ENCODE measurements at places on chromosomes 2 and 18.

- no peak overlapping the region for H3K27ac ChIP-seq
- peaks cover 9% of the 10 kb centered on the region for H3K27me3 ChIP-seq
- no peak for DNase-seq
- H3K4me3 ChIP-seq, result no peak overlapping the region
- H3K36me3 ChIP-seq, result no peaks in the 10 kb centered on the region
These were observed 2.4 kb downstream of the SCYGR8 start for GRCh38 chr2:227748079-227748478.

- H3K27ac ChIP-seq, result no peak overlapping the region
- DNase-seq, result no peak
- no peaks in the 10 kb centered on the region for H3K36me3 ChIP-seq
- peaks cover 61% of the 10 kb centered on the region for H3K27me3 ChIP-seq
- H3K4me3 ChIP-seq, result no peak overlapping the region
These were observed 43.9 kb upstream of the RAB11FIP5 start for GRCh38 chr2:73156539-73157124.

GRCh38 chr2:39395313-39395712 is 41.8 kb downstream of the MAP4K3 start:
- H3K4me1 ChIP-seq, result peaks cover 27% of the 10 kb centered on the region
- DNase-seq, result no peak
- no peaks in the 10 kb centered on the region for H3K27me3 ChIP-seq
- H3K4me3 ChIP-seq, result no peak overlapping the region

GRCh38 chr2:65595630-65596029 is 163.2 kb upstream of the SPRED2 start:
- no peak overlapping the region for H3K4me3 ChIP-seq
- H3K27ac ChIP-seq, result no peak overlapping the region
- no peaks in the 10 kb centered on the region for H3K27me3 ChIP-seq
- no peak for DNase-seq
- H3K36me3 ChIP-seq, result no peaks in the 10 kb centered on the region

DNA sequence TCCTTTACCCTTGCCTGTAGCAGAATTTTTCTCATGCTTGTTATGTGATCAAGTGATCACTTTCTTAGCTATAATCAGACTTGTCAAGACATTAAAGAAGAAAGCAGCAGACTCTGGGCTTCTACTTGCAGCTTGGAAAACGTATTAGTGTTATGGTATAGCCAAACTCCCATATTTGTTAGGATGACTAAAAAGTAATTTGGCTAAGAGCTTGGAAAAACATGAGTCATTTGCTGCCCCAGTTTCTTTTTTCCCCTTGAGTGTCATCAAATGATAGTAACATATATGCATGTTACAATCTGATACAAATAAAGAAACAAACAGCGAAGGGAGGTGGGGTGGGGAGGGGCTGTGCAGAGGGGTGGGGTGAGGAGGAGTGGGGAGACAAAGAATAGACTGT is 155.5 kb downstream of the IKZF2 start:
- no peak for DNase-seq
- no peak overlapping the region for H3K4me3 ChIP-seq
- H3K4me1 ChIP-seq, result peaks cover 6% of the 10 kb centered on the region
- H3K36me3 ChIP-seq, result peaks cover 15% of the 10 kb centered on the region

DNA sequence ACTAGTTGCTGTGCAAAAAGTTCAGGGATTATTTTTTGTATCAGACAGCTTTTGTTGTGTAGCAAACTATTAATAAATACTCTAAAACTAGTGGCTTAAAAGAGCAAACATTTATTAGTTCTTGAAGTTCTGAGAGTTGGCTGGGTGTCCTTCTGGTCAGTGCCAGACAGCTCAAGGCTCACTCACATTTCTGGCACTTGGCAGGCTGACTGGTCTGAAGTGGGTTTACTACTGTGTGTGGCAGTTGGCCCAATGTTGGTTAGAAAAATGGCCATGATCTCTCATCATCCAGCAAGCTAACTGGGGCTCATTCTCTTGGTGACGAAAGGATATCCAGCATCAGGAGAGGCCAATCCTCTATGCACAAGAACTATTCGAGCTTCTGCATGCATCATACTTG is 71.4 kb upstream of the ZNF385B start:
- H3K4me1 ChIP-seq, result no peaks in the 10 kb centered on the region
- peaks cover 50% of the 10 kb centered on the region for H3K36me3 ChIP-seq
- H3K27ac ChIP-seq, result no peak overlapping the region
- no peaks in the 10 kb centered on the region for H3K27me3 ChIP-seq
- no peak overlapping the region for H3K4me3 ChIP-seq

GRCh38 chr2:30673127-30673526 is 134.1 kb downstream of the CAPN13 start:
- DNase-seq, result no peak
- H3K4me1 ChIP-seq, result no peaks in the 10 kb centered on the region
- no peaks in the 10 kb centered on the region for H3K27me3 ChIP-seq

DNA sequence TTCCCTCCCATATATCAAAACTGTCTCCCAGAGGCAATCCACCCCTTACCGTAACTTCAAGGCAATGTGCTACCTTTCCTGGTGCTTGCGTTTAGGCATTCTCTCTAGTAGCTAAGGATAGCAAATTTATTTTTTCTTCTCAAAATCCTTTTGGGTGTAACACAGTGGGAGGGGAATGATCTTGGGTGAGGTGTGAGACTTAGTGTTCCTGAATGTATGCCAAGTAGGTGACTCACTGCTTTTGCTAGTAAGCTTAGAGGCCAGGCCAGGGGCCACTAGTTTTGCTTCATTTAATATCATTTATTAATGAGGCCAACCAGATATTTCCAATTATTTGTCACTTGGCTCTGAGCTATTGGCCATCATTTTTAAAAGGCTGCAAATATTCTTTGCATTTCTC is 135.5 kb downstream of the NAPG start:
- no peaks in the 10 kb centered on the region for H3K36me3 ChIP-seq
- H3K4me3 ChIP-seq, result no peak overlapping the region
- H3K27ac ChIP-seq, result no peak overlapping the region

DNA sequence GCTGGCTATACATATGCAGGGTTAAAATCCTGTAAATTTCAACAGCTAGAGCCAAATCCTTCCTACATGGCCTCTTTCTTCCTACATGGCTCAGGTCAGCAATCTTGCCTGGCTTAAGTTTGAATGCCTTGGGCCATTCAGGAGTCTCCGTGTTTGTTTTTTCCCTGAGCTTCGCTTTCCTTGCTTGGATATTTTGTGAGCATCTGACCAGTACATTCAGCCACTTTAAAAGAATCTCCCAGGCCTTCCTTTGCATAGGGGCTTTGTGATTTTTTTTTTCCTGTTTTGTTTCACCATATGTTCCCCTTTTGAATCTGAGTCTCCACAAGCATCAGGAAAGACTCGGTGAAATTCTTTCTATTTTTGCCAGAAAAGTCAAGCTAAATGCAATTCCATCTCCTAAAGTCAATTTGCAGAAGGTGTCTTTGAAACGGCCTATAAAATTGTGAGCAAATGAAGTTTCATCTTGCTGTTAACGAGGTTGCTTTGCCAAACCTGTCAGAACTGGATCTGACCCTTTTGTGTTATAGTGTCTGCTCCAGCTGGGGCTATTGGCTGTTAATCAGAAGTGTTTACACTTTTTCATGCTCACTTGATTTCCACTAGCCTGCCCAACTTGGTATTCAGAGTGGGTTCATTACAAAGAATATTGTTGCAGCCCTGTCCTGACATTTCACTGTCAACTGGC is 256.9 kb downstream of the DCC start:
- H3K27me3 ChIP-seq, result no peaks in the 10 kb centered on the region
- no peaks in the 10 kb centered on the region for H3K36me3 ChIP-seq
- H3K4me3 ChIP-seq, result no peak overlapping the region
- H3K4me1 ChIP-seq, result no peaks in the 10 kb centered on the region

- H3K4me3 ChIP-seq, result peak overlapping the region; percentile 94
- peaks cover 13% of the 10 kb centered on the region for H3K36me3 ChIP-seq
These were observed 1.2 kb upstream of the BCL11A start for GRCh38 chr2:60554646-60555065.

- H3K27me3 ChIP-seq, result no peaks in the 10 kb centered on the region
- H3K4me1 ChIP-seq, result peaks cover 8% of the 10 kb centered on the region
- no peak overlapping the region for H3K27ac ChIP-seq
- DNase-seq, result no peak
- no peaks in the 10 kb centered on the region for H3K36me3 ChIP-seq
These were observed 39.8 kb upstream of the RAB1A start for GRCh38 chr2:65169760-65170136.

- no peaks in the 10 kb centered on the region for H3K27me3 ChIP-seq
- no peak for DNase-seq
- no peak overlapping the region for H3K27ac ChIP-seq
- H3K36me3 ChIP-seq, result peaks cover 60% of the 10 kb centered on the region
- peaks cover 28% of the 10 kb centered on the region for H3K4me1 ChIP-seq
- H3K4me3 ChIP-seq, result no peak overlapping the region
These were observed 68.5 kb downstream of the NCOA1 start for GRCh38 chr2:24559473-24560113.

GRCh38 chr2:238166391-238167343 is 7.9 kb downstream of the ERFE start:
- H3K27ac ChIP-seq, result no peak overlapping the region
- H3K27me3 ChIP-seq, result peaks cover 19% of the 10 kb centered on the region
- peaks cover 19% of the 10 kb centered on the region for H3K4me1 ChIP-seq
- H3K36me3 ChIP-seq, result peaks cover 36% of the 10 kb centered on the region
- DNase-seq, result no peak

GRCh38 chr18:46563317-46563716 is 93.7 kb downstream of the LOXHD1 start:
- H3K4me3 ChIP-seq, result no peak overlapping the region
- no peaks in the 10 kb centered on the region for H3K4me1 ChIP-seq
- DNase-seq, result no peak
- no peak overlapping the region for H3K27ac ChIP-seq
- no peaks in the 10 kb centered on the region for H3K36me3 ChIP-seq
- H3K27me3 ChIP-seq, result peaks cover 16% of the 10 kb centered on the region

DNA sequence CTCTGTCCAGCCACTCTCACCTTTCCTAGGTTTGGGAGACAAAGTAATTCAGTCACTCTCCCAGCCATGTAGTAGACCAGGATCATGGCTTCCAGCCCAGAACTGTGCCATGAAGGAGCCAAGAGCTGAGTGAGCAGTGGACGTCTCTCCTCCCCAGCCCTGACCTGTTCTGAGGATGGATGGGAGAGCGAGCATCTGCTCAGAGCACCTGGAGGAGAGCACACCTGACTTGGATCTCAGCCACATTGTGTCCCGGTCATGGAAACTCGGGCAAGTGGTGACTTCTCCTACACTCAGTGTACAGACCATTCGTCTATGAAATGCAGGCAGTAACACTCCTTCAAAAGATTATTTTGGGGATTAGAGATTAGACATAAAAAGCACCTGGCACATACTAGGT is 299.7 kb downstream of the TNS1 start:
- H3K36me3 ChIP-seq, result no peaks in the 10 kb centered on the region
- H3K27me3 ChIP-seq, result peaks cover 19% of the 10 kb centered on the region
- no peak overlapping the region for H3K4me3 ChIP-seq
- no peak overlapping the region for H3K27ac ChIP-seq

DNA sequence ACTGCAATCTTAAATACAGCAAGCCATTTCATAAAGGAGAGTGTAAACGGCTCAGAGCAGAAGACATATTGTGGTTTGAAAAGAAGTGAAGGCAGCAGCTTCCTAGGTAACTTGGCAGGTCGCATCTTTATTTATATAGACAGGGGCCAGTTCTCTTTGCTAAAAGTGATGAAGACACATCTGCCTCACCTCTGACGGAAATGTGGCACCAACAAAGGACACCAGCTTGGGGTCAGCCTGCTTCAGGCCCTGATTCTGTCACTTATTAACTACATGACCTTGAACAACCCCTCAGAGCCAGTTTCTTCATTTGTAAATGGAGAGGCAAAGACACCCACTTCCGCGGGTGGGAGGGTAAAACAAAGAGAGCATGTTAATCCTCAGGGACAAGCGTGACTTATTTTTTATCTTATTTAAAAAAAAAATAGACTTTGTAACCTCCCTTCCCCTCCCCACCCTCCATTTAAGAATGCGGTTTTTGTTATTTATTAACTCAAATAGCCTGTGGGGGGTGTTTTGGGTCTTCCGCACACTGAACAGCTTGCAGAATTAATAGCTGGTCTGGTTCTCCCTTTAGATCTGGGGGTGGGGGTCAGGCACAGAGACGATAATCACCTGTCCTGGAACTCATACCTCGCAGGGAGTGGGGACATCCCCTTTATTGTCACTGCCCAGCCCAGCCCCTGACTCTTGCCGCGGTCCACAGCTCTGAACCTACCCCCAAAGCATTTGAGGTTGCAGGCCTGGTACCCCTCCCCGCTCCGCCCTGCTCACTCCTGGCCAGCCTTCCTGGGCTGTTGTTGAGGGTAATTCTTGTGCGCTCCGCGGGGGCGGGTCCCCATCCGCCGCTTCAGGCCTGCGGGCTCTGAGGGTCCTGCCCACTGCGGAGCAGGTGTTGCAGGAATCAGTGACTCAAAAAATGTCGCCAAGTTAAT is 64.2 kb upstream of the TMEM17 start:
- no peak for DNase-seq
- no peak overlapping the region for H3K4me3 ChIP-seq
- no peaks in the 10 kb centered on the region for H3K36me3 ChIP-seq
- no peak overlapping the region for H3K27ac ChIP-seq

DNA sequence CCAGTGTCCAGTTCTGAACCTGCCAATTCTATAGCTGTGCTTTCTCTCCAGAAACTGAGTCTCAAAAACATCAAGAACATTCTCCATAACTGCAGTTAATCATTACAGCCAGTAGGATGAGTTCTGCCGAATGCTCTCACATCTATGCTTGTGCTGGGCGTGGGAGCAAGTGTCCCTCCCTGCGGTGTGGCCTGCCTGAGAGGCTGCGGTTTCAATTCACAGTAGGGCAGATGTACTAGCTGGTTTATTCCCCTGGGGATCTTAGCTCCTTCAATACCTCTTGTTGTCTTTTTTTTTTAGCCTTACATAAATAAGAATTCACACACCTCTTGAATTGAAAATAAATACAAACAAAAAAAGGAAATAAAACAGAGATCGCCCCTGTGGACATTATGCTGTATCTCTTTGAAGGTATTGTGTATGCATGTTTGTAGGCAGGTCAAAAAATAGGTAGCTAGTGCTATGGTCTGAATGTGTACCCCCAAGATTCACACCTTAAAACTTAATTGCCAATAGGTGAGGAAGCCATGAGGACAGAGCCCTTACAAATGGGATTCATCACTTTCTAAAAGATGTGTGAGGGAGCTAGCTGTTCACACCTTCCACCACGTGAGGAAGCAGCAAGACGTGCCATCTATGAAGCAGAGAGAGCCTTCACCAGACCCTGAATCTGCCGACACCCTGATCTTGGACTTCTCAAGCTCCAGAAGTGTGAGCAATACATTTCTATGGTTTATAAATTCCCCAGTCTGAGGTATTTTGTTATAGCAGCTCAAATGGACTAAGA is 74.3 kb downstream of the BCL2L11 start:
- no peak for DNase-seq
- H3K27me3 ChIP-seq, result no peaks in the 10 kb centered on the region
- peaks cover 3% of the 10 kb centered on the region for H3K4me1 ChIP-seq
- H3K4me3 ChIP-seq, result no peak overlapping the region
- H3K36me3 ChIP-seq, result no peaks in the 10 kb centered on the region

All from stimulated activated naive B cell treated with anti-CD40 and anti-IgM and Interleukin-4, amounts not matched to agents 10 μg/mL and 1 μg/mL and 100 μg/mL, for 72 hours (primary cell).